ENCODE measurements at places on chromosomes 4 and X.
A peak's percentile ranks its signal among the peaks of the same experiment; 100 is the strongest.

- H3K36me3 ChIP-seq: no peaks in the 10 kb centered on the region
- H3K27ac ChIP-seq: no peak overlapping the region
- DNase-seq: no peak
- no peak overlapping the region for H3K4me3 ChIP-seq
These were observed 158.4 kb downstream of the TENT5D start for GRCh38 chrX:80578517-80579105.

- no peaks in the 10 kb centered on the region for H3K36me3 ChIP-seq
- H3K27me3 ChIP-seq: no peaks in the 10 kb centered on the region
- H3K4me1 ChIP-seq: no peaks in the 10 kb centered on the region
- no peak overlapping the region for H3K27ac ChIP-seq
- no peak overlapping the region for H3K4me3 ChIP-seq
- DNase-seq: no peak
These were observed 3.6 kb downstream of the STARD8 start for GRCh38 chrX:68651110-68651509.

- H3K36me3 ChIP-seq: no peaks in the 10 kb centered on the region
- no peak for DNase-seq
- no peak overlapping the region for H3K4me3 ChIP-seq
- no peaks in the 10 kb centered on the region for H3K4me1 ChIP-seq
These were observed 144.2 kb downstream of the PABPC4L start for GRCh38 chr4:134057356-134057755.

DNA sequence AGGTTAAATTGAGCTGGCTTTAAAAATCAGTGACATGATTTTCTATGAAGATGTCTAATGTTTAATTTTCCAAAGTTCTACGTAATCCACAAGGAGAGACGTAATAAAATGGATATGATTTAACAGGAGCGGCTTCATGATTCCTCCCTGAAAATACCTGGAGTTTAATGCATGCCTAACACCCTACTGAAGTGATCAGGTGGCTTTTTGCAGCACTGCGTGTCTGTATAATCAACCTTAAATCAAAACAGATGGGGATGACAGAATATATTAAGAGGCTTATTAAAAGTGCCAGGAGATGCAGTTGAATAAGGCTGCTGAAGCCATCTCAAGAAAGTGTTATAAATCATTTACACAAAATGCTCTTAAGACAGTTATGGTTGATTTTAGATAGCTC lies 112.4 kb upstream of the TLR3 start:
- H3K36me3 ChIP-seq: no peaks in the 10 kb centered on the region
- no peaks in the 10 kb centered on the region for H3K4me1 ChIP-seq
- H3K27ac ChIP-seq: no peak overlapping the region
- peaks cover 8% of the 10 kb centered on the region for H3K27me3 ChIP-seq
- H3K4me3 ChIP-seq: no peak overlapping the region

DNA sequence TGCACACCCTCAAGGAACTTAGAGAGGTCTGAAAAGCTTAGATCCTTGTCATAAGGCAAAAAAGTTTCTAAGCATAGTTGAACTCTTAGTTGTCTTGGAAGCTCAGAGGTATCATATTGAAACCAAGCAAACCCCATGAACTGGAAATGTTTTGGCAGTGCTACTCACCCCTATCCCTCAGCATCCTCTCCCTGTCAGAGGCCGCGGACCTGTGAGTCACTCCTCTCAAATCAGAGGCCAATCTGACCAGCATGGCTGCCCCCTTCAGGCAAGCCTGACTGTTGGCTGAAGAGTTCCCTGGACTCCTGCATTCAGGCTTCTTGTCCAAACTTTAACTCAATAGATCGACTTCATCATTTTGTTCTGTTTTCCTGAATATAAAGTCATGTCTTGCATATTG lies 69.4 kb downstream of the KCNIP4 start:
- no peak for DNase-seq
- H3K36me3 ChIP-seq: no peaks in the 10 kb centered on the region
- no peak overlapping the region for H3K4me3 ChIP-seq
- H3K4me1 ChIP-seq: no peaks in the 10 kb centered on the region
- no peak overlapping the region for H3K27ac ChIP-seq
- no peaks in the 10 kb centered on the region for H3K27me3 ChIP-seq

DNA sequence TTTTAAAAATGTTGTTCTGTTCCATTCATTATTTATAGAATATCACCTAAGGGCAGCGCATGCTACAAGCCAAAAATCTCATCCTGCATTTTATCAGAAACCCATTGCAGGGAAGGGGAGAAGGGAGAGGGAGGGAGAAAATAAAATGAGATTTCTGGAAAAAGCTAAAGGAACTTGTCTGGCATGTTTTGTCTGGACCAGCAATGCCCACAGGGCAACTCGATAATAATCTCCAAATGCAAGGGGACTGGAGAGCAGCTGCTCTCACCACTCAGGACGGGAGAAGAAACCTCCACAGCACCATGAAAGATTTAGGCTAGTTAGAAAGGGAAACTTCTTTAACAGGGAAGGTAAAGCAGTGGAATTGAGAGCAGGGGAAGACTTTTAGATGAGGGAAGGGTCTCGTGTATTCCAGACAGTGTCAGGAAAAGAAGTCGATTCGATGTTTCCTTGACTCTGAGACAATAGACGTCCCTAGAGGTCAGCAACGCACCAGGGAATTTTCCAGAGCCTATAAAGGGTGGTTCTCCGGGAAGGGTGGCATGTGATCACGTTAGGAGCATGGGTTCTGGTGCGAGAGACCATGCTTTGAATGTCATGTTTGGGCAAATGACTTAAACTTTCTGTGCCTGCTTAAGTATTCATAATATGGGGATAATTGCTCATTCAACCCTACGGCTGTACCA lies 132.2 kb upstream of the NDP start:
- no peak overlapping the region for H3K27ac ChIP-seq
- H3K4me1 ChIP-seq: no peaks in the 10 kb centered on the region
- H3K36me3 ChIP-seq: no peaks in the 10 kb centered on the region
- no peak overlapping the region for H3K4me3 ChIP-seq

GRCh38 chrX:96834137-96834536 lies 49.6 kb upstream of the RPA4 start:
- no peak for DNase-seq
- no peak overlapping the region for H3K27ac ChIP-seq
- no peak overlapping the region for H3K4me3 ChIP-seq
- no peaks in the 10 kb centered on the region for H3K4me1 ChIP-seq

DNA sequence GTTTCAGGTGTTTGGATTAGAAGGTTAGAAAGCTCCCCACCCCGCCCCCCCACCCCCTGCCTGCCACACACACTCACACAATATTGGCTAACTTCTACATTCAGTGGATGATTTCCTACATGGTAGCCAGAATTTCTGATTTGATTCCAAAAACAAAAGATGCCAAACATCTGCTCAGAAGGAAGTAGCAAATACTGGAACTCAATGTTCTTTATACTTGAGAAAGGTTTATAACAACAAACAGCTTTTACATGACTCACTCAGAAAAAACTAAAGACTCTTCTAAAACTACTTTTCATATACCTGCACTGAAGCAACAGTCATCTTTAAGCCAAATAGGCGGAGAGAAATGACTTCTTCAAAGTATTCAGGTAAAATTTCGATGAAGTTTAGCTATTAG lies 750.5 kb upstream of the POU3F4 start:
- no peak for DNase-seq
- no peaks in the 10 kb centered on the region for H3K36me3 ChIP-seq
- no peaks in the 10 kb centered on the region for H3K4me1 ChIP-seq
- no peaks in the 10 kb centered on the region for H3K27me3 ChIP-seq
- H3K4me3 ChIP-seq: no peak overlapping the region

DNA sequence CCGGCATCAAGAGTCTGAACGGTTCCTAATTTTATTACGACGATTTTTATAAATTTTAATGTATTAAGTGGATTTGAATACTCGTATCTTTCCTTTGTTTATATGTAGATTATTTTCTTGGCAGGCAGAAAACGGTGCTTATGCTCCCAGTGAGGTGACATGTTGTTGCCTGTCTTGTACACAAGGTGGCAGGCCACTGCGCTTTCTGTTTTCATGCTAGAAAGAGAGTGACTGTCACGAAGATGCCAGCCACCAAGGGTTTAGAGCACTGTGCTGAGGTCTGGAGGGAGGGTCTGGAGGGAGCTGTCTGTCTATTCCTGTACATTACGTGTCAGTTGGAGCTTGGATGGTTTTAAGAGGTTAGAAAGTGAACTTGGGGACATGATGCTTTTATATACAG lies 87.7 kb downstream of the SHROOM2 start:
- no peak overlapping the region for H3K27ac ChIP-seq
- no peak overlapping the region for H3K4me3 ChIP-seq
- no peaks in the 10 kb centered on the region for H3K36me3 ChIP-seq
- no peaks in the 10 kb centered on the region for H3K27me3 ChIP-seq
- peak; percentile 30 for DNase-seq

GRCh38 chr4:139791681-139792080 lies 126.1 kb downstream of the MGST2 start:
- no peaks in the 10 kb centered on the region for H3K4me1 ChIP-seq
- H3K27me3 ChIP-seq: no peaks in the 10 kb centered on the region
- H3K27ac ChIP-seq: no peak overlapping the region
- H3K36me3 ChIP-seq: no peaks in the 10 kb centered on the region
- DNase-seq: no peak

DNA sequence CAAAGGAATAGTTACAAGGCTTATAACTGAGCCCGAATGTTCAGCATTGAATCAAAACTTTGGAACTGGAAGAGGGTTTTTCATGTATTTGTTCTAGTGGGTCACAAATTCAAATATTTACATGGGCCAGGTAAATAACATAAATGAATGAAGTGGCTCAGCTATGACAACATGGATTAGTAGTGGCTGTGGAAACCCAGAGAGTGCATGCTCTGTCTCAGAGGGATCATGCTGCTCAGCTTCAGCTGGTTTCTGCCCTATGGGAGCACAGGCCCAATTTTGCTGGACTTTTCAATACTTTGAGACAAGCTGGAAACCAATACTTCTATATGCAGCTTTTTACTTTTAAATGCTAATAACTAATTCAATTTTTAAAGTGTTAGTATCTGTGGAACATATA lies 394.0 kb upstream of the TEX13C start:
- no peak for DNase-seq
- no peaks in the 10 kb centered on the region for H3K36me3 ChIP-seq
- no peaks in the 10 kb centered on the region for H3K27me3 ChIP-seq
- no peak overlapping the region for H3K27ac ChIP-seq
- no peak overlapping the region for H3K4me3 ChIP-seq
- H3K4me1 ChIP-seq: no peaks in the 10 kb centered on the region

- no peaks in the 10 kb centered on the region for H3K36me3 ChIP-seq
- no peak overlapping the region for H3K4me3 ChIP-seq
- no peak for DNase-seq
- no peaks in the 10 kb centered on the region for H3K27me3 ChIP-seq
- H3K27ac ChIP-seq: no peak overlapping the region
- H3K4me1 ChIP-seq: no peaks in the 10 kb centered on the region
These were observed 96.3 kb downstream of the IQCM start for GRCh38 chr4:149719357-149719756.
